ENCODE measurements at places on chromosomes 3 and 15.

DNA sequence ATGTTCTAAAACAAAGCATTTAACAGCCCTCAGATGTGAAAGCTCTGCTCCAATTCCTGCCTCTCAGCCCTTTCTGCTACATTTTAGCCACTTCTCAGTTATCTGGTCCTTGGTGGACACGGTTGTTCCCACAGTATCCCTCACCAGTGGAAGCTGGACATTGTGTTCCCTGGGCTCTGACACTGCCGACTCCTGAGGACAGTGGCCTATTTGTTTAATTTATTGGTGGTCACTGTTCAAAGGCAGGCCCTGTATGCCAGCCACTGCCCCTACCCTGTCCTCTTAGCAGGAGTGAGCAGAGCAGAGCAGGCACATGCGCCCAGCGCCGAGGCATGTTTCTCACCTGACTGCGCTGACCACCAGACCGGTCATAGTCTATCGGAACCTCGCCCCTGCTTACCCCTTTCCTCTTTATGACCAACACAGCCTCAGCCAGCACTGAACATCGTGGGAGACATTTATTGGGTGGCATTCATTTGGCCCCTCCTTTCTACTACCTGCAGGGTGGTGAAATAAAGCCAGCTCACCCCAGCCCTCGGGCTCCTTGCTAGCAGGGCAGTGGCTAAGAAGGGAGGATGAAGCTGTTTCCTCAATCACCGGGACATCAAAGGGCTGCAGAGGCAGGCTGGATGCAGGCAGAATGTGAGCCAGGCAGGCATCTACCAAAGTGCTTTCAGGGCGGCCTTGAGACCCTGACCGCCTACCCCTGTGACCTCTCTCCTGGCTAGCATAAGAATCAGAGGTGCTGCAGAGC is 54.3 kb upstream of the HACD2 start:
- DNase-seq: no peak

DNA sequence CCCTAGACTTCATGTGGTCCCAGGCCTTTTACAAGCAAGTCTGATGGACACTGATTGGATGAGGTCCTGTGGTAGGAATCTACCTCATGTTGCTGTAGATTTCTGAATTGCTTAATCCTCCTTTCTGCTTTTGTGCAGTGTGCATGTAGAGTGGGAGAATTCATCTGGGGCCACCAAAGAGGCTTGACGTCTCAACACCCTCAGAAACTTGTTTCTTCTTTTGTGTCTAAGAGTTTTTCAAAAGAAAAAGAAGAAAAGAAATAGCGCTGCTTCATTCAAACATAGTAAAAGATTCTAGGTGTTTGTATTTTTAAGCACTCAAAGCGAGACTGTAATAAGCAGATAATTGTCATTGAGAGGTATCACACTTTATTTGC is 46.2 kb downstream of the NR1D2 start:
- DNase-seq: no peak

DNA sequence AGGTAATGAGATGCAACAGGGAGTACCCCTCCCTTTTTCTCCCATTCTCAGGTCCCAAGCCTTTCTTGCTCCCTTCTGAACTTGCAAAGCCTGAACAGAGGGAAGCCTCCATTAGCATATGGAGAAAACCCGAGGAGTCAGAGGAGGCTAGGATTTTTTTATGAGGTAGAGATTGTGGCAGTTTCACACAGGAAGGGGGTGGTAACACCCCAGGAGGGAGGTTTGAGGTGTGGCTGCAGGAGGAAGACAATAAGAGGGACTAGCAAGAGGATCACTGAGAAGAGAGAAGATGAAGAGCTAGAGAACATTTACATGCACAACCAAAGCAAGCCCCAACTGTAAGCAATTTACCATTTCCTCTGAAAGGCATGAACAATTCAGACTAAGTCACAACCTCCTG is 322.7 kb downstream of the SV2B start:
- DNase-seq: no peak

DNA sequence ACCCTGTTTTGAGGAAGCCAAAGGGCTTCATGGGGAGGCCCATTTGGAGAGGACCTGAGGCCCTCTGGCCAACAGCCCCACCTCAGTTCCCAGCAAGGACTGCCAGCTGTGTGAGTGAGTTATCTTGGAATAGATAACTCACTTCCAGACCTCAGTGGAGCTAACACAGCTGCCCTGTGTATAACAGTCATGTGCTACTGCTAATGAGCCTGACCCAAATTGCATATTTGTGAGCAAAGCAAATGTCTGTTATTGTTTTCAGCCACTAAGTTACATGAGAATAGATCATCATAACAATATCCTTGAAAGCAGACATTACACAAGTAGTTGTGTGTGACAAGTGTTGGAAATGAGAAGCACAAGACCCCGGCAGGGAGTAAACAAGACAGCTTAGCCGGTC is 355.8 kb downstream of the MCTP2 start:
- DNase-seq: no peak

DNA sequence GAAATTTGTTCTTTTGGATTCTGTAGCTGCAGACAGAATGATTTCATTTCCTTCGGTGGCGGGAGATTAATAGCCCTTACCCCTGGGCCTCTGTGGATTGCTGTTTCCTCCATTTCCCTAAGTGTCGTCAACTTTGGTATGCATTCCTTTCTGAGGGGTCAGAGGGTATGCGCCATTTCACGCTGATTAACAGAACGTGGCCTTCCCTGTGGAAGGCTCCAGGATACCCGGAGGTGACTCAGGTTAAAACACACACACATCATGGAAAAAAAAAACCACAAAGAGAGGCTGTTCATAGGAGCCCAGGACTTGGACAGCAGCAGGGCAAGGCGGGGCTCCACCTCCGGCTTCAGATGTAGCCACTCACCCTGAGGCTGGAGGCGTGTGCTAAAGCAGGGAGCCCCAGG is 51.9 kb downstream of the EPHB1 start:
- no peak for DNase-seq

DNA sequence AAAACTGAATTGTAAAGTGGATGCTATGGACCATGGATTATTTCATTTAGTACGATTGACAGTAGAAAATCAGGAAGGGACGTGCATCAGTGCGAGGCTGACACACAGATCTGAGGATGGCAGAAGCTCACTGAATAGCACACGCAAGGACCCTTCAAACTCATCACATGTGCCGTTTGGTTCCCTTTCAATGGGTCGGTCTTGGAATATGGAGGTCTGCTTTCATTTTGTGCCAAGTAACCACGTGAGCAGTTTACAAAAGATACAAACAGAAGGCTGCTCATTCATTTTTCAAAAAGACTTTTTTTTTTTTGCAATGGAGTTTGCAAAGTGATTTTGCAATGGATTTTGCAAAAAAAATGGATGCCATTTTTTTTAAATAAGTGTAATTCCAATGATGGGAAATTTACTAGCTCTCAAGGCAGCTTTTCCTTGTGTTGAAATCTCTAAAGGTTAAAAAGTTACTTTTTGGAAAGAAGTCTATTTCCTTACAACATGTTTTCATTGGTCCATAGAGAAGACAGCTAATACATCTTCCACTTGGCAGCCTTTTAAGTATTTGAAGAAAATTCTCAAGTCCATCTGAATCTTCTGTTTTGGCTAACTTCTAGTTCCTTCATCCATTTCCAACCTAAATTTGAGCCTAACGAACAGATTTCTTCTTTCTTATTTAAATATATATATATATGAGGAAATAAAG is 392.3 kb upstream of the TPRG1 start:
- DNase-seq: no peak

GRCh38 chr15:65105038-65105437 is 10.0 kb downstream of the UBAP1L start:
- no peak for DNase-seq

GRCh38 chr3:143924522-143925285 is 46.9 kb upstream of the DIPK2A start:
- no peak for DNase-seq

DNA sequence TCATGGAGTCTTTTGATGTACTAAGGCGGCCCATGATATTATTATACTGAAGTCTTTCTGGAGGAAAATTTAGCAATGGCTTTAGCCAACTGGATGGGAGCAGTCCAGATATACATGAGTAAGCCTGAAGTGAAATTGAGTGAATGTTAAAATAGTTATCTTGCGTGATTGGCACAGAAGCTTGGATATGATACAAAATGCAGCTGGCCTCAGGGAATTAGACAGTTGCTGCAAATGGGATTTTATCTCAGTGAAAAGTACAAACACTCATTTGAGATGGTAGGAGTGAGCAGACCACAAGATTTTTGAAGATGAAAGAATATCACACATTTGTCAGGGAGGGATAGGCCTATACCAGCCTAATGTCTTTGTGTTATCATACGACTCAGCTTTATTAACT is 8.9 kb downstream of the LMOD3 start:
- DNase-seq: no peak

GRCh38 chr3:62172199-62172598 is 201.2 kb downstream of the FEZF2 start:
- DNase-seq: no peak

DNA sequence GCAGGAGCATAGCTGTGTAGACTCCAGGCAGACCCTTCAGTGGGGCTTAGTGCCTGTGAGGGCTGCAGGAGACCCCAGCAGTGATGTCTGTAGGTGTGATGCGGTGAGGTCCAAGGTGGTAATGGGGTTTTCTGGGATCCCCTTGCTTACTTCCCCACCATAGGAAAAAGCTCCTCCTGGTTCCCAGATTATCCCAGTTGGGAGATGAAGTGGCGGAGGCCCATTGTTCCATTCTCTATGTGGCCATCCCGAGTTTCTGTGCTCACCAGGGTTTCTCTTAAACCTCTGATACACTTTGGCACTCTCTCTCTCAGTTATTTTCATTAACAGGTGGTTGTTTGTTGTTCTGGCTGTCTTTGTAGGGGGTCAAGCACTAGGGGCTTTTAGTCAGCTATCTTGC is 146.7 kb upstream of the IGF1R start:
- DNase-seq: no peak
